CD4-positive, alpha-beta T cell treated with Interleukin-6 at 100 ng/mL for 8 hours (primary cell): ENCODE measurements at places on chromosomes 13 and 19.
A peak's percentile ranks its signal among the peaks of the same experiment; 100 is the strongest.

GRCh38 chr13:42113478-42113877 lies 65.0 kb downstream of the DGKH start:
- DNase-seq, result no peak

DNA sequence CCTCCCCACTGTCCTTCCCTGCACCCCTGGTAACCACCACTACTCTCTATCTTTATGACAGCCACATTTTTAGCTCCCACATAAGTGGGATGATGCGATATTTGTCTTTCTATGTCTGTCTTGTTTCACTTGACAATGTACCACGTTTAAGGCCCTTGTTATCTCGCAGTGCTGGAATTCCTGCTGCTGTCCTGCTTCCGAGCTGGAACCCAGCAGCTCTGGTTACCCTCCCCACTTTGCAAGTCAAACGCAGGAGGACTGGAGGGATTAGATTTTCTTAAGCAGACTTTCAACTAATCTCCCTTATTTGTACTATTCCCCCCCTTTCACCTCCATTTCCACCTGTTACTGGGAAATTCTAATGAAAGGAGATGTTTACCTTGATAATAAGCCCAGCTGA lies 59.1 kb upstream of the PDX1 start:
- no peak for DNase-seq

GRCh38 chr13:43728421-43728820 lies 58.4 kb downstream of the ENOX1 start:
- DNase-seq, result no peak

- no peak for DNase-seq
These were observed 92.5 kb downstream of the RAB20 start for GRCh38 chr13:110468986-110469495.

DNA sequence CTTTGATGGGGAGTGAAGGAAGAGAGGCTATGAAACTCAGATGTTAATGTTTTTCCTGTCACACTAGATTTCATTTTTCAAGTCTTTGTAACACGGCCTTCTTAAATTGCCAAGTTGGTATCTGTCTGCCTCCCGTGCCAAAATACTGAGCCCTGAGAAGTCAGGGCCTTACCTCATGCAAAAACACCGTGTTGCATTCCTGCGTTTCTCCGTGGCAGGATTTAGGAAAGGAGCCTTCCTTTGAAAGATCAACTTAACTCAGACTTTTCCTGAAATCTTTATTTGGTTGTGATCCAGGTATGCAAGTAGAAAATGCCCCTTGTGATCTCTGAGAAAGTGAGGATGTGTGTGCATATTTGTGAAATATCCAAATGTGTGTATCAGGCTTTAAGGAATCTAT lies 1291.0 kb upstream of the SLC10A2 start:
- DNase-seq, result no peak

DNA sequence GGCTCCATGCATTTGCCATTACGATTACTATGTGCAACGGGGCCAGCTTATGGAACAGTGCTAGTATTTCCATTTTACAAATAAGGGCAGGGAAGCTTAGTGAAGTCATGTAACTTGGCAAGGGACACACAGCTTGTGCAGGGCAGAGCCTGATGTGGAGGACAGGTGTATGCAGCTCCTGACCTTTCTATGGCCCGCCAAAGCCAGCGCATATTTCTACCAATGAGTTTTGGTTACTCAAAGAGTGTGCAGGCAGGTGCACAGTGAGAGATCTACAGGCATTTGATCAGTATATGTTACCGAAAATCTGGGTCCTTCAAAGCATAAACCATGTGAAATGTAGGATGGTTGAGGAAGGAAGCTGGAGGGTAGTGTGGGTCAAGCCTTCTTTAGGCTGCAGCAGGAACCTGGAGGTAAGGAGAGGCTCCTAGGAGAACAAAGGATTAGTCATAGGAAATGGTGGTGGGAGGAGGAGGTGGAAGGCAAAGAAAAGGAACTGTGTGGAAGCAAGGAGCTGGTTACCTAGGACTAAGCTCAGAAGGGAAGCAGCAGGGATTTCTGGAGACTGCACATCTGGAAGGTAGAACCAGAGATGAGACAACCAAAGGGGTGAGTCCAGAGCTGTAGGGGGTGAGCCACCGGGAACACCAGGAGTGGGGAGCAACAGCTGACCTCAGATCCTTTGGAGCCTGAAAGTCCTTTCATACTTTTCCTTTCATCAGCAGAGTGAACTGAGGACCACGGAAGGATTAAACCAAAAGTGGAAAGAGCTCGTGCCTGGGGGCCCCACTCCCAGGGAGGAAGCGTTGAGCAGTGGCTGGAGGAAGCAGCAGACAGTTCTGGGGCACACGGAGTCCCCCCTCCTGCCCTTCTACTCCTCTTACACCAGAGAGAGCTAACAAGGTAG lies 4.2 kb upstream of the PDX1 start:
- DNase-seq, result no peak

DNA sequence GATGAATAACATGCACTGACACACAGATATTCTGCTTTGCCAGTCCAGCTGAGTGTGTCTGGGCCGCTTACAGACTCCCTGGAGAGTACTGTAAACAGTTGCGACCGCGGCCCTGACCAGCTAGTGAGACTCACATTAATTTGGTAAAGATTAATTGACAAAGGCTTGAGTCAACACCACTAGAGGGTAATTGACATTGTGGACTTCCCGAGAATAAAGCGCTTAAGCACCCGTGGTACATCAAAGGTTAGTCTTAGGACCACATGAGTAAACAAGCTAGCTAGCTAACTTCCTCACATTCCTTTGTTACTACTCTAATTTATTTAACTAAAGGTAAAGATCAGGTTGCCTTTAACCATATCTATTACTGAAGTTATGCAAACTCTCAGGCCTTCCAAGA lies 624.4 kb upstream of the ARGLU1 start:
- DNase-seq, result no peak

- DNase-seq, result no peak
These were observed 16.5 kb upstream of the TNFAIP8L1 start for GRCh38 chr19:4622695-4623421.

DNA sequence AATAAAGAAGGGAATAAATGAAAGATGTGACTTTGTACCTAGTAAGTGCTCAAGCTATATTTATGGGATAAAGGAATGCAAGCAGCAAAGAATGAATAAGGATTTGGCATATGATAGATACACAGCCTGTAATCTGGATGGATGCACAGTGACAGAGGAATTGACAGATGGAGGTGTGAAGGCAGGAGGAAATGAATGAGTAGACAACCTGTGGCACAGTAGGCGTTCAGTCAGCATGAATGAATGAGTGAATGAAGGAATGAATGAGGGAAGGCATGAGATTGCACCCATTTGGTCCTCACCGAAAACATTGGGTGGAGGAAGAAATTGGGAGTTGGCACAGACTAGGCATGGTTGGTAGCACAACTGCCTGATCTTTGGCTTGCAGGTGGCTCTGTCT lies 4.8 kb upstream of the PSMD8 start:
- no peak for DNase-seq

GRCh38 chr13:50452756-50453155 lies 390.7 kb downstream of the DLEU7 start:
- no peak for DNase-seq

DNA sequence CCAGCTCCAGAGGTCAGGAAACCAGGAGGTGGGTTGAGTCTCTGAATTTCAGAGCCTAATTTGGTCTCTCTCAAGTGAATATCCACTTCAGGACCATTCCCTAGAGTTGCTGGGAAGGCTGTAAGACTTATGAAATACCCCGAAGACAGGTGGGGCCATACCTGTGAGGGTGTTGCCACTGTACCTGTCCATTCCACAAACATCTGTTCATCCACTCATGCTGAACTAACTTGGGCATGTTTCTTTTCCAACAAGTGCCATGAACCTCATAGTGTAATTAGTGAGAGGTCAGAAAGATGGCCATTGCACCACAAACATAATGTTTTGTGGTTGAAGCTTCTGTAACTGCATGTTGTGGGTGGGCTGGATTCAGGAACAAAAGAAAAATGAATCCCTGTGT lies 7.8 kb downstream of the ILF3 start:
- DNase-seq, result no peak

GRCh38 chr13:61880578-61881283 lies 465.1 kb upstream of the PCDH20 start:
- no peak for DNase-seq

GRCh38 chr13:73521290-73521624 lies 462.5 kb downstream of the KLF5 start:
- peak; percentile 42 for DNase-seq

- no peak for DNase-seq
These were observed 3.2 kb downstream of the ZNF726 start for GRCh38 chr19:23917856-23918255.

GRCh38 chr13:26327940-26328725 lies 74.2 kb downstream of the CDK8 start:
- no peak for DNase-seq

DNA sequence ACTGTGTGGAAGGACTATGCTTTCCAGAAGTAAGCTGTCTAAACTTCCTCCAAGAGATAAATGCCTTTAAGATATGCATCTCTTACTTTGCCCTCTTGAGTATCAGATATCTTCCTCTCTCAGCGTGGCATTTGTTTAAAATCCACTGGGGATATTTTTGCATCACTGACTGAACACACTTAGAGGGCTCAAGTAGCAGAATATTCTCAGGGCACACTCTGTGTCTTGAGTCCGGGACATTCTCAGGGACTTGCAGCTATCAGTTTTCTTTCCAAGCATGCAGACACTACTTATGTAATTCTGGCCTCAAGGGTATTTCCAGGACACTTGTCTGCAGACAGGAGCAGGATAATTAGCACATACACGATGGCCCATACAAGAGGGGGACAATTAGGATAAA lies 84.7 kb downstream of the ERCC5 start:
- no peak for DNase-seq

DNA sequence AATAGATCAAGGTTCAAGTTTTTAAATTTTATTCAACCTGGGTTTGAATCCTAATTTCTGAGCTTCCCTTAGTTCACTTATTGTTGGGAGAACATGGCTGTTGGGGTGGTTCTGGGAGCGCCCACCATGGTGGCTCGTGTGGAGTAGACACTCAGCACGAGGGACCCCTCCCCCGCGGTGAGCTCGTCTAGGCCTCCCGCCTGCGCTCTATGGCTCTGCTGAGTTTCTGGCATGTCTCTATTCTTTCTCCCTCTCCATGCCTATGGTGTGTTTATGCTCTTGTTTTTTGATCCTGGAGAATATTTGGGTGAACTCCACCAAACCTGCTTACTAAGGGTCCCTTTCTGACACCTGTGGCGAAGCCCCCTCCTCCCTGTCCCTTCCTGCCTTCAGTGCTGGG lies 1.6 kb upstream of the EPN1 start:
- DNase-seq, result no peak

DNA sequence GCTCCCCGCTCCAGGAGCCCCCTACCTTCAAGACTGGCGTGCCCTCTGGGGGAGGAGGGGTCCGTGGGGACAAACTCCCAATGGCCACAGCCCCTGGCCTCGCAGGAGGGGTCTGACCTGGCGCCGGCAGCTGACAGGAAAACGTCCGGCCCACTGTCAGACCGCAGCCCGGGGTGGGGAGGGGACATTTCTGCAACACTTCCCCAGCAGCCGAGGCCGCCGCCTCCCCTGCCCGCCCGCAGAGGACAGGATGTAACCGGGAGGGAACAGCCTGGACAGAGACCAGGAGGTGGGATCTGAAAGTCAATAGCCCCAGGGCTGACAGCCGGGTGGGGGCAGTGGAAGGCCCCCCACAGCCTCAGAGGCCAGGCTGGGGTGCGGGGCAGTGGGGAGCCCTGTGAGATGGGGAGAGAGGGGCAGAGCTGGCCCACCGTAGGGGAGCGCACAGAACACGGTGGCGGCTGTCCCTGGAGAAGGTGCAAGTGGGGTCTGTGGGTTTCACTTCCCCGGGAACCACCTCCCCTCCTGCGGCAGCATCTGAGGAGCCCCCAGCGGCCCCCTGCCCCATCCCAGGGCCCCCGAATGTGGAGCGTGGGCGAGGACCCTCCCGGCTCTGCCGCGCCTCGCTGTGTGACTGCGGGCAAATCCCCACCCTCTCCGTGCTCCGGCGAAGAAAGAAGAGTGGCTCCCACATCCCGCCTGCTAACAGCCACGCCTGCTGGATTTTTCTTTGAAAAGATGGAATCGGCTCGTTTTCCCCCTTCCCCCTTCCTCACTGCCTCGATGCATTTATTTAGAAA lies at the start of gene PEAK3:
TSS of gene PEAK3 (minus strand) at position 114 of the 800 bp plus-strand sequence. CDS start 1,244 bp downstream, outside the sequence.
- DNase-seq, result peak; percentile 30

GRCh38 chr13:48001114-48001881 lies at the start of gene SUCLA2:
Gene SUCLA2 (minus strand): TSS chr13:48001273. CDS start chr13:48001269, 4 bp downstream.
- DNase-seq, result peak; percentile 88

- DNase-seq, result peak; percentile 85
These were observed 50.4 kb downstream of the MYO9B start for GRCh38 chr19:17125728-17126677.

- no peak for DNase-seq
These were observed 8.2 kb downstream of the REX1BD start for GRCh38 chr19:18596752-18597157.

- DNase-seq, result no peak
These were observed 81.0 kb upstream of the MBNL2 start for GRCh38 chr13:97141097-97141496.

DNA sequence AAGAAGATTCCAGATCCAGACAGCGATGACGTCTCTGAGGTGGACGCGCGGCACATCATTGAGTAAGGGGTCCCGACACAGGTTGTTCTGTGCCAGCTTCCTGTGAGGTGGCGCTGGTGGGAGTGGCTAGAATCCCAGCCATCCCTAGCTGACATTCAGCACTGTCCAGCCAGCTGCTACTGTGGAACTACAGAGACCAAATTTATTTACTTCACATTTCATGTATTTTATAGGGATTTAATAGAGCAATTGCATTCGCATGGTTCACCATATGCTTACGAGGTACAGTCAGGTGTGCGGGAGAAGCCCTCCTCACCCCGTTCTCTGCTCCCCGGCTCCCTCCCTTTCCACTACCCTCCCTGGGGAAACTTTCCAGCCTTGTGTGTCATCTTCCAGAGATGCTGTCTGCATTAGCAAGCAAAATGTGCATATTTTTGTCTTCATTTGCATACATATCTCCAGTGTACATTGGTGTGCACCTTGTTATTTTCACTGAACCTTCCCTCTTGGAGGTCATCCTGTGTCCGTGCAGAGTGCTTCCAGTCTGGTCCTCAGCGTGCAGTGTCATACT lies 47.2 kb downstream of the SMARCA4 start:
- no peak for DNase-seq

GRCh38 chr19:35782589-35782988 lies 7.2 kb downstream of the ARHGAP33 start:
- DNase-seq, result no peak

DNA sequence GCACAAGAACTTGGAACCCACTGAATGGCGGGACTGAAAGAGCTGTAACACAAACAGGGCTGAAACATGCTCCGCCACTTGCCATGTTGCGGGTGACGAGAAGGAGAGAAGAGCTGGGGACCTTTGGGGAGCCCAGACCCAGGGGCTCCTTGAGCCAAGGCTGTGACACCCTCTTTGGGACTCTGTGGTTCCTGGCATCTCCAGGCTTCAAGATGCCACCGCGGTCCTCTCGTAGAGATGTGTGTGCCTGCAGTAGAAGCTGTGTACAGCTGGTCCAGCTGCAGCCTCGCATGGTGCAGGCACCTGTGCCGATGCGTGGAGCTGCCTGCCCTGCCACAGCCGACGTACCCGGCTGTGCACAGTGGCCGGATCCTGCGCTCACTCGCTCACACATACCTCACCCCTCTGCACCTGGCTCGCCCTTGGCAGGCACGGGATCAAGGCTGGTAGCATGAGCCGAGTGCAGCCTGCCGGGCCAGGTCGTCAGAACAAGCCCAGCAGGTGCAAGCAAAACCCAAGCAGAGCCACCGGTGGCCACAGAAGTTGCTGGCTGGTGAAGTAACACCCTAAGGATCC lies 1385.8 kb downstream of the PCDH9 start:
- no peak for DNase-seq
